Mesenteric fat pad (tissue), 1 donor: ENCODE measurements at places on chromosomes 11 and 22. TPM values are rescaled to one million over a fixed set of nuclear protein-coding genes. Genes with fewer than 3 reads are reported as not detected.

Gene CCDC87
- not detected for total RNA-seq

DNA sequence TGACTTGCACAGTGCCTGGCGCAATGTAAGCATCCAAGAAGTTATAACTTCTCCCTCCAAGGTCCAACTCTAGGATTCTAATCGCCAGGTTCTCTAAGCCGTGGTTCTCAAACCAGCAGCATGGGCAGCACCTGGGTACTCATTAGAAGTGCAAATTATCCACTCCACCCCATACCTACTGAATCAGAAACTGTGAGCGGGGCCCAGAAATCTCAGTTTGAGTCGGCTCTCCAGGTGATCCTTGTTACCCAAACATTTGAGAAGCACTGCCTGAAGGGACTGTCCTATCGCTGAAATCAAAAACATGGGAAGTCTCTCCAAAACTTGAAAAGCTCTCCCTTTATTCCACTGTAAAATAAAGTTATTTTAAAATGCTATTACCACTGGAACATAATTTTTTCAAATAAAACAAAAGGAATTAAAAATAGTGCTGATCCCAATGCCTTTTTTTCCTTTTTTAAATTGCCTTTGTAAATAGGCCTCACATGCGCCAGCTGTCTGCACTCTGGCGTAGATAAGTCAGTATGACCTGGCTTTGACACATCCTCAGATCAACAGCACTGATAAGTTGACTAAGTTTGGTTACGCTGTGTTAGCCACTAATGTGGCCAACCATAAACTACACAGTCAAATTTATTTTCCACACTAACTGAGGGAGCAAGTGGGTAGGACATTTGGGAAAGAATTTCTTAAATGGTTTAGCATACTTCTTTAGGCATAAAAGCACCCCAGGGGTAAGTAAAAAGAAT, 8.4 kb upstream of the CTR9 start:
- DNase-seq = no peak

DNA sequence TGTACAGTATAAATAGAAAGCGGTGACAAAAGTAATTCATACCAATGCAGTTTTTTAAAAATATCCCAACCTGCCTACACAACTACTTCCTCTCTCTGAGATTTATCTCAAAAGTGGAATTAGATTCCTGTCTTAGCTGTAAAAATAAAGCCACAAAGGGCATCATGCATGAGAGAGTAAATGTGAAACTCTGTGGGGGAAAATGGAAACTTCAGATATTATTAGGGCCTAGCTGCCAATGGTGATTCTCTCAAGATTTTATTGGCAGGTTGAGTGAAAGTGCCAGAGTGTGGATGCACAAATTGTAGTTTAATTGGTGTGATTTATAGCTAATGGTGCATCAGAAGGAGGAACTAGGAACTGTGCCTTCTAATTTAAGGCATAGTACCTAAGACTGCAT, 356.9 kb upstream of the CCDC90B start:
- no peak for DNase-seq

- no peak for DNase-seq
Measured at GRCh38 chr22:37185646-37186227, 2.3 kb downstream of the C1QTNF6 start.

DNA sequence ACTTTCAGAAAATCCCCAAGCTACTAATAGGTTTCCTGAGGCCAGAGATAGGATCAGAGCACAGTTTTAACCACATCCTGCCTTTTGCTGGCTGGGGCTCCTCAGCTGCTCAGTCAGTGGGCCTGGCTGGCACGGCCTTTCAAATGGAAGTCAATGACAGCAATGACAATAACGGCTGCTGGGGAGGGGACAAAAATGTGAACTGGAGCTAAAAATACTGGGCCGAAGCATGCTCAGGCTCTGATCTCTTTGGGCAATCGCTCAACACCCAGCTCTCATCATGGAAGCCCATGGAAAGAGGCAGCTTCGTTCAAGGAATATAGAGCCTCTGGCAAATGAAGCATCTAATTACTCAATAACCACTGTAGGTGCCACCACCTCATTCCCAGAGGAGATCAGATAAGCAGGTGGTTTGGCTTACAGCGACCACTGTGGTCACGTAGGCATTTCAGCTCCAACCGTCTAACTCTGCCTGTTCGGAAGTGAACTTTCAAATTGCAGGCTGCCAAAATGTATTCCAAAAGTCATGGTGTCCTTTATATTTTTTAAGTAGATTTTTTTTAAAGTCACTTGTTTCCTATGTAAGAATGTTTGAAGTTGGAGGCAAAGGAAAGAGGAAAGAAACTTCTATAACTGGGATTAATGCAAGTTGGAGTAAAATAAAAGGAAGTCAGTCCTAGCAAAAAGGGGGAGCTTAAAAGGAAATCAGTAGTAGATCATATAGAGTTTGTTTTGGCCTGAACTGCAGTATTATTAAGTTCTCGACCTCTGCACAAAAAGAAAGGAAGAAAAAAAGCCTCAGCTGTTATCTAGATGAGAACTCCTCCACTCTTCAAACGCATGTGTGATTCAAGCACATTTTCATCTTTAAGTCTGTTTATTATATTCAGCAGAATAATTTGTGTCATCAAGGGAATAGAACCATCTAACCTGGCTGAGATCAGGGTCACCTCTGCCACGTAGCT, 14.1 kb downstream of the WT1 start:
- DNase-seq = no peak
